Type B pancreatic cell (in vitro differentiated cells): ENCODE measurements at places on chromosomes 3 and 15.

GRCh38 chr15:33322091-33322490 lies 11.3 kb downstream of the RYR3 start:
- DNase-seq = no peak

DNA sequence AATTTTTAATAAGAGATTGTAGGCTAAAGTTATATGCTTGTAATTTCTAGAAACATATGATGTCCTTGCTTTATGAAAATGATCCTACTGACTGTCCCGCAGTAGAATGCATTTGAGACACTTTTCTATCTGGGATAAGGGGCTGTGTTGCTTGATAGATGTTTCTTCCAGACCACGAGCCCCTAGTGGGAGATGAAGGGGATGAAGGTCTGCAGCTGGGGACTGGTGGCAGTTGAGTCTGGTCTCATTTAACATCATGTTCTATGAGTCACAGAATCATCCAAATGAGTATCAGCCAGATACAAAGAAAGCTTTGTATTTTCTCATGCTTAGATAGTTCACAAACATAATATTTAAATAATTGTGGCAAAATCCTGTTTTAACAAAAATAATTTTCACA lies 84.3 kb upstream of the PRTG start:
- no peak for DNase-seq

DNA sequence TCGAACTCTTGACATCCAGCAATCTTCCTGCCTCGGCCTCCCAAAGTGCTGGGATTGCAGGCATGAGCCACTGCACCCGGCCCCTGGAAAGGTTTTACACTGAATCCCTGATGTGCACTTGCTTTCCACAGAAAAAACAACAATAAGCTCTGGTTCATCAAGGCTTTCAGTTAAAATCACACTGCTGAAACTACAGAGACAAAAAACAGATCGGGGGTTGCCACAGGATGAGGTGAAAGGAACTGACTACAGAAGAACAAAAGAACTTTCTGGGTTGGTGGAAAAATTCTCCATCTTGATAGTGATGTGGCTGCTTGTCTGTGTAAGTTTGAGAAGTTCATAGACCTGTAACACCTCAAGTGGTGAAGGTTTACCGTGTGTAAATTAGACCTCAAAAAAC lies 2.9 kb downstream of the RAB43 start:
- no peak for DNase-seq

DNA sequence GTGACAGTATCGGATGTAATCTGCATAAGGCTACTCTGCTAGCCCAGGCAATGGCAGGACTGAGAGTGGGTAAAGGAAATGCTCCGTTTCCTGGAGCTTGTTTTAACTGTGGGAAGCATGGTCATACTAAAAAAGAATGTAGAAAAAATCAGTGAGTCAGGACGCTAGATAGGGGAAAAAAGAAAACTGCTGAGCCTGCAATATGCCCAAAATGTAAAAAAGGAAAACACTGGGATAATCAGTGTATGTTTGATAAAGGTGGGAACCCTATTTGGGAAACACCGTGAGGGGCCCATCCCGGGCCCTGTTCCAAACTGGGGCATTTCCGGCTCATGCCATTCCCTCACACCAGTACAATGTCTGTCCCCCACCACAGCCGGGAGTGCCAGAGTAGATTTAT lies 775.8 kb downstream of the ZPLD1 start:
- no peak for DNase-seq

- no peak for DNase-seq
Observed at GRCh38 chr3:153848702-153849101, 272.5 kb upstream of the ARHGEF26 start.

DNA sequence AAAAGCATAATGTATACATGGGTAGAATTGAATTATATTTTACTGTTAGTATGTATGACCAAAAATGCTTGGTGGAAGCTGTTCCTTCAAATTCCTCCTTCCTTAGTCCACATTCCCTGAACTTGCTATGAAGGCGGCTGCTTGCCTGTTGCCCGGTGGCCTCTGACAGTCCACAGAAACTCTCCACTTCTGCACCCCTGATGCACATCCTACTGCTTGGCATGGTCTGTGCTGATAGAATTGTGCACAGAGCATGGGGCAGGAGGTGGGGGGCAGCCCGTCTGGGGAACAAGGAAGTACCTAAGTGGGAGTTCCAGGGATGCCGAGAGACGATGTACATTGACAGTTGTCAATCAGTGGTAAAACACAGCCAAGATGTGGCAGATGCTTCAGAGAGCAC lies 33.7 kb upstream of the GABRB3 start:
- DNase-seq = no peak

GRCh38 chr3:73213896-73214295 lies 152.4 kb downstream of the EBLN2 start:
- DNase-seq = no peak

DNA sequence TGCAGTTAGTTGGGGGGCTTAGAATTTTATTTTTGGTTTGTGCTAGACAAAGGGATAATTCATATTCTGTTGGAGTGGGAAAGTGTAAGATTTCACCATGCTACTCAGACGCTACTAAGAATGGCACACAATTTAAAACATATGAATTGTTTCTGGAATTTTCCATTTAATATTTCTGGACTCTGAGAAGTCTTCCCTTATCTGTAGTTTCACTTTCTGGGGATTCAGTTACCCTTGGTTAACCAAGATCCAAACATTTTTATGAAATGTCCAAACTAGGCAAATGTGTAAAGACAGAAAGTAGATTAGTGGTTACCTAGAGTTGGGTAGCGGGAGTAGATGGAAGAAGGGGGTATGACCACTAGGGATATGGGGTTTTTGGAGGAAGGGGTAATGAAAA lies 53.1 kb downstream of the TCF12 start:
- no peak for DNase-seq

DNA sequence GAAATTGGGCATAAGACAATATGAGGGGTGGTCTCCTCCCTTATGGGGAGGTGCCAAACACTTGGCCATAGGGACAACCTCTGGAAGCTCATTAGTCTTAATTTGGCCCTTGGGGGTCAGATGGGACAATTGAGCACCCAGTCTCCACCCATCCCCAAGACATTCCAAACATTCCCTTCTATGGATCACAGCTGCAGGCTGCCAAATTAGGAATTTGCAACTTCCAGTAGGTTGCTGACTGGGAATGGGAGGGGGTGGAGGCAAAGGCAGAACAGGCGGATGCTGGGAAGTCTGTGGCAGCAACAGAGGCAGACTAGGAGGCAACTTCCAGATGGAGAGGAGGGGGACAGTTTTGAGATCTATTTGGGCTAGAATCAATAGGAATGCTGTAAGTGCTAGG lies 1.4 kb upstream of the PDHB start:
- DNase-seq = no peak

GRCh38 chr15:96323319-96324145 lies 7.0 kb upstream of the NR2F2 start:
- no peak for DNase-seq

- no peak for DNase-seq
Observed at GRCh38 chr15:90660195-90660998, 56.7 kb upstream of the BLM start.
